ENCODE measurements at places on chromosomes 2 and 18.

DNA sequence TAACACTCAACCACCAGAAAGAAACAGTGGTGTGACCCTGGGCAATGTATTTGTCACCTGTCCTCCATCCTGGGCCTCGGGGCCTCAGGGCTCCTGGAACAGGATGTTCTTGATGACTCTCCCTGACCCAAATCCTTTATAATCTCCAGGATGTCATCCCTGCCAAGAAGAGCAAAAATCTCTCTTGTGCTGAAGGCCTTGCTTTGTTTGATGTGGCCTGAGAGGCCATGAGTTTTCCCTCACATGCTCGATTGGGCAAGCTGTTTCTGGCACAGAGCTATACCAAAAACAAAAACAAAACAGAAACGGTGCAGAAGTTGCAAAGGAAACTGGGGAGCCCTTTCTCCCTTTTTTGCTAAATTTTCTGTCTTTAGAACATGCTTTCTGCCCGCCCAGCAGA is 35.7 kb upstream of the ST3GAL5 start:
- peak; percentile 34 for DNase-seq

DNA sequence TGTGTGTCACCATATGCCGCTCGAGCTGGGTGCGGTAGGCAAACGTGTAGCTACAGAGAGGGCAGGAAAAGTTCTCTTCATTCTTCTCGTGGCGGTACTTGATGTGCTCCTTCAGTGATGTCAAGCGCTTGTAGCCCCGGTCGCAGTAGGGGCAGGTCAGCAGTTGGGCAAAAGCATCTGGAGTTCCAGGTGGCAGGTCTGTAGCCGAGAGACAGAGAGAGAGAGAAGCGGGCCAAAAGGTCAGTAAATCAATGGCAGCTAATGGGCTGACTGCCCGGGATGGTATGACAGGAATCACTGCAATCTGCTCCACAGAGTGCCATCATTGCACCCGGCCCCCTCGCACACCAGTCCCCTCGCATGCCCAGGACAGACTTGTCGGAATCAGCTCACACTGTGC is 116.0 kb downstream of the ZEB2 start:
- DNase-seq: no peak

- no peak for DNase-seq
Measured at GRCh38 chr2:199734011-199734410, 117.0 kb downstream of the FTCDNL1 start.

DNA sequence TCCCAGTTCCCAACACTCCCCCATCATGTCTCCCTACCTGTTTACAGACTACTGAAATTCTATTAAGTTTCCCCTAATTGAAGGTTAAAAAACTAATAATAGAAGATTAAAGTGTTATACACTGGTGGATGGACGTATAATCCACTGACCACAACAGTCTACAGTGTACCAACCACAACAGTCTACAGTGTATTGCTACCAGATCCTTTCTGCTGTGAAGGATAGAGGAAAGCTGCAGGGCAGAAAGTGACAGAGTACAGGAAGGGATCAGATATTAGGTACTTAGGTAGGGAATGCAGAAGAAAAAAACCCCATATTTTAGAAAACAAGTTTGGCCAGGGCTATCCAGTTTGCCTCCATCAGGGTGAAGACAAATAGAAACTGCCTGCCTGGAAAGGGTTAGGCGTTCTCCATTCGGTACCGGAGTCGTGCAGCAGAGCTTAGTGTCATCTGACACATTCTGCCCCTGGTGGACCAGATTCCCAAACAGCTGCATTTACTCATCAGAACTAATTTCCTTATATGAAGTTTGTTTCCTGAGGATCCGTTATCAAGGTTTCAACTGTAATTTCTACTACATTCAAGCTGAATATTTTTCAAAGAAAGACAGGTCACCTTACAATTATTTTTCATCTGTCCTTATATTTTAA is 49.9 kb downstream of the KLF7 start:
- DNase-seq: no peak

- DNase-seq: no peak
Measured at GRCh38 chr2:85248773-85249509, 78.8 kb downstream of the TGOLN2 start.

DNA sequence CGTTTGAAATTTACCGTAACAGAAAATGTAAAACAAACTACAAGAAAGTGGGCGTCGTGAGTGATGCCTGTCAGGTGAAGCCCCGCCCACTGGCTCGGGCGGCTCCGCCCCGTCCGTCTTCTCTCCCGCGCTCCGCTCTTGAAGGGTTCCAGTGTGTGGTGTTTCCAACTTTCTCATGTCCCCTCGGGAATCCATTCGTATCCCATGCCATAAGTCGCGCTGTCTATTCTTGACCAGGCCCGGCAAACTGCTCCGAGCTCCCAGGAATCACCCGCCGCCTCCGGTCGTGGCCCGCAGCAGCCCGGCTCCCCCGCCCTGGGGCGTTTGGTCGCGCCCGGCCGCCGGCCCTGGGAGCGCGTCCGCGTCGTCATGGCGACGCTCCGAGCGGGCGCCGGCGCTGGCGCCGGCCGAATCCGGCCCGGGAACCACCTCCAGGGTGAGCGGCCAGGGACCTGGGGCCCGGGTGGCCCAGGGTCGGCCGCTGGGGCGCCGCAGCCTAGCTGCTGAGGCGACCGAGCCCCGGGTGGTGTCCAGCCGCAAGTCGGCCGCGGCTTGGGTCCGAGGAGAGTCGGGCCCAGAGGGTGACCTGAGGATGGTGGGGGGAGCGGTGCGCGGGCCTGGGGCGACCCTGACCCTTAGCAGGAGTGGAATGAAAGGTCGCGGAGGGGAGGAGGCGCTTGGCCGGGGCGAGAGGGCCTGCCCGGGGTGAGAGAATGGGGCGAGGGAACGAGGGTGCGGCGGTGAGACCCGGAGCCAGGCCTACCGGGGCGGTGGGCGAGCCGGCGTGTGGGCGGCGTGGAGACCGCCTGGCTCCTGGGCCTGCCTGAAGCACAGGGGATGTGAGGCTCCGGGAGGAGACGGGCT is at the start of gene CFAP221:
CFAP221 (plus strand) TSS at position 375 of the 864 bp plus-strand sequence. CDS start 1,683 bp downstream, outside the sequence.
- DNase-seq: peak; percentile 67

- DNase-seq: peak; percentile 69
Measured at GRCh38 chr2:86747711-86748639, 27.9 kb downstream of the RMND5A start.

GRCh38 chr2:55159037-55159651 is 72.9 kb downstream of the CLHC1 start:
- DNase-seq: no peak

GRCh38 chr2:36556842-36557241 is 41.1 kb downstream of the FEZ2 start:
- no peak for DNase-seq

- DNase-seq: peak; percentile 19
Measured at GRCh38 chr2:25251422-25252273, 83.3 kb upstream of the POMC start.

DNA sequence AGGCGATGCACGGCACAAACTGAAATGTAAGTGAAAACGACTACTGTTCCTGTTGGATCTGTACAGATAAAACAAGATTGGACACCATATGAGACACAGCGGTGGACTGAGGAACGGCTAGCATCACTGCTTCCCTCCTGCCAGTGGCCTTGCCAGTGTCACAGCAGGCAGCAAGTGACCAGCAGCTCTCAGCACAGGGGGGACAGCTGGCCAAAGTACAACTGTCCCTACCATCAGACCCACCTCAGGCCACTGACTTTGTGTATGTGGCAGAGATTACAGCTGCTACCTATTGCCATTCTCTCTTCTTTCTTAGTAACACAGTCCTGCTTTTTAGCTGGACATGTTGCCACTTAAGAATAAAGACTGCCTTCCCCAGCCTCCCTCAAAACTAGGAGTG is 80.0 kb upstream of the SLC66A3 start:
- DNase-seq: no peak

GRCh38 chr2:105615305-105615704 is 129.4 kb upstream of the NCK2 start:
- DNase-seq: no peak

DNA sequence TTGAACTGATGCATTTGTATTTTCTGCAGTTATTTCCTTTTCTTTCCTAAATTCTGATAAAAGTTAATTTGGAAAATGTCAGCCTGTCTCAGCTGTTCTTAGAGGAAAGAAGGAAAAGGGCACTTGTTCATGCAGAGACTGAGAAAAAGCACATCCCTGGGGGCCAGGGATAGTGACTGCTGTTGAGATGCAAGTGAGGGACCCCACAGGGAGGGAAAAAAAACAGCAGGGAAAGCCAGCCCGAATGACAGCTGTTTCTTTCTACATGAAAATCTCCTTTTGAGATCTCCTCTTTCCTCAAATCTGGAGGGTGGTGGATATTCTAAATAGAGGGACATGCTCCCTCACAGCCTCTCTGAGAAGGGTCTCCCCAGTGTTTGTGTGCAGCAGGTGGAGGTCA is 14.0 kb upstream of the MTA3 start:
- no peak for DNase-seq

DNA sequence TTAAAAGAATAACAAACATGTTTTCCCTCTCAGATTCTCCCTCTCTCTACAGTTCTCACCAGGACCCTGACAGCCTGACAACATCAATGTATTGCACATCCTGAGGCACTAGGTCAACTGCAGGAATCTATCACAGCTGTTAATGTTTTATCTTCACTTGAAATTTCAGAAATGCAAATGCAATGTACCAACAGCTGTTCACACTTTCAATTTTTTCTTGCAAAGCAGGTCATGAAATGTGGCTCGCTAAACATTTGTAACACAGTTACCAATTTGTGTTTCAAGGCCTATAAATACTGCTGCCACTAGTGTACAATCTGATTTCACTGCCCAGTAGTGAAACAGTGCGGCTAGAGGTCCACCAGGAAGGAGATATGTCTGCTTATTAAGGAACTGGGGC is 147.8 kb downstream of the EXOC6B start:
- DNase-seq: no peak

DNA sequence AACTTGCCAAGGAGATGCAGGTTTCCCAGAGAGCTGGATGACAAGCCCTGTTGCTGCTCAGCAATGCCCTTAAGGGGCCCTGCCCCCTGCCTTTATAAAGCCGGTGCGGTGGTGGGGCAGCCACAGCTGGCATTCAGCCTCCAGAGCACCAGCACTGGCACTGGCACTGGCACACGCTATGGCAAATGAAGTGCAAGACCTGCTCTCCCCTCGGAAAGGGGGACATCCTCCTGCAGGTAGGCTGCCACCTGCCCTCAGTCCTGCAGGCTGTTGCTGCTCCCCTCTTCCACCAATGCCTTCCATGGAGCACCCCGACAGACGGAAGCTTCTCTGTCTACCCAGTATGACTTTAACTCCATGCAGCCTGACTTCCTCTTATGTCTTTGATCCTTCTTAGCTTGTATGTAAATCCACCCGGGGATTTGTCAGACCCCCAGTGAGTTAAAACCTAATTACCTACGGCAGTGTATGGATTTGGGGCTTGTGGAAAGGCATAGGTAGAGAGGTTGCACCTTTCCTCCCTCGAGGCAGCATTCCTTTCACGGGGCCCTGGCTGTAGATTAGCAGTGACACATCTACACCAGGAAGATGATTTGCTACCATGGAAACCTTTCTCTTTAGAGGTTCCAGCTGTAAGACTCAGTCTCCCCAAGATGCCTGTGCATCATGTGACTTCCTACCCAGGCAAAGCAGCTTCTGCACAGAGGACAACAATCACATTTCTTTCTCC is at the start of gene DAPL1:
DAPL1 (plus strand) TSS at position 123 of the 730 bp plus-strand sequence; CDS start at position 179, 56 bp downstream.
- no peak for DNase-seq

DNA sequence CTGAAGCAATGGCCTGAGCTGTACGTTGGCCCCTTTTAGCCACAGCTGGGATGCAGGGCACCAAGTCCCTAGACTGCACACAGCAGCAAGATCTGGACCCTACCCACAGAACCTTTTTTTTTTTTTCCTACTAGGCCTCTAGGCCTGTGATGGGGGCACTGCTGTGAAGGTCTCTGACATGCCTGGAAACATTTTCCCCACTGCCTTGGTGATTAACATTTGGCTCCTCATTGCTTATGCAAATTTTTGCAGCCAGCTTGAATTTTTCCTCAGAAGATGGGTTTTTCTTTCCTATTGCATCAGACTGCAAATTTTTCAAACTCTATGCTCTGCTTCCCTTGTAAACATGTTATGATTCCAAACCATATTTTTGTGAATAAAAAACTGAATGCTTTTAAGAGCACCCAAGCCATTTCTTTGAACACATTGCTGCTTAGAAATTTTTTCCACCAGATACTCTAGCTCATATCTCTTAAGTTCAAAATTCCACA is 33.5 kb downstream of the PDE1A start:
- DNase-seq: no peak
